ENCODE measurements at places on chromosomes 4 and X.

GRCh38 chr4:172857026-172857425 lies 311.6 kb upstream of the GALNT7 start:
- no peak for DNase-seq

GRCh38 chr4:16157609-16158503 lies 68.4 kb downstream of the TAPT1 start:
- DNase-seq, result no peak

GRCh38 chrX:107691024-107691448 lies 62.7 kb downstream of the PRPS1 start:
- DNase-seq, result no peak

DNA sequence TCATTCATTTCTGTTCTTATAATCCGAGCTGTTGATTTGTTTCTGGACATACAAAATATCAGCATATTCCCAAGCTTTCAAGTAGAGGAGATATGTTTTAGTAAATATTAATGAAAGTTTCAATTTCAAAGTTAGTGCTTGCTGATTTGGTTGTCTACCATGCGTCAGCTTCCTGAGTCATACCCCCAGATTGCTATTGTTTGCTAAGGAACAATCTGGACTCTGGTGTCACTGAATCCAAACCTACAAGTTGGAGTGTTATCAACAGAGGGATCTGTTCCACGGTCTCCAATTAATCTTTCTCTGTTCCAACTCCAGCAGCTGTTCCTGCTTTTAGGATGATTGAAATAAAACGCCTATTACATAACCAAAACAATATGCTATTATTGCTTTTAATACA lies 96.1 kb upstream of the FAM9A start:
- DNase-seq, result no peak

DNA sequence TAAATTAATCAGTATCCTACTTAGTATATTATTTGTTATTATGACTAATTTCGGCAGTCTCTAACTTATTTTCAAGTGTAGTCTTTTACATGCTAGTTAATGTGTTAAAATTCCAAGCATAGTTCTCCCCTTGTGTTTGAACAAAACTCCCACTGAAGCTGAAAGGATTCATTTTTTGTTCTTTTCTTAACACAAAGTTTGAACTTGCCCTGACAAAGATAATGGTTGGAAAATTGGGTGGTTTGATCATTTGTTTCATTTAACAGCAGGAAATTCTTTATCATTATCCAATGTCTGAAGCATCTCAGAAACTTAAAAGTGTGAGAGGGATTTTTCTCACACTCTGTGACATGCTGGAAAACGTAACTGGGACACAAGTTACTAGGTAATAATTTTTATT lies 36.0 kb downstream of the INTU start:
- DNase-seq, result no peak

DNA sequence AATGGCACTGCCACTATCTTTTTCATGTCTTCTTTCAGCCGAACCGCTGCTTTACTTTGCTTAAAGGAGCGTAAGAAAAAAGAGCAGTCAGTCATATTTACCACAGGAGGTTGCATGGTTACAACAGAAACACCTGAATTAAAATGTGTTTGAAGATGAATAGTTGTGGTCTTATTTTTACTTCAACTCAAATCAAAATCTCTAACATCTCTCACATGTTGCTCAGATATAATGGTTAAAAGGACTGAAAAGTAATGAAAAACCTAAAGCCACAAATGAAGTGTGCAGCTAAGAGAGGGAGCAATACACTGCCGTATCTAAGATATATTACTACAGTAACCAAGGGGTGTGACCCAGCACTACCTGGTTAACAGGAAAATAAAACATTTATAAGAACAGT lies 27.4 kb downstream of the FAM13A start:
- no peak for DNase-seq

DNA sequence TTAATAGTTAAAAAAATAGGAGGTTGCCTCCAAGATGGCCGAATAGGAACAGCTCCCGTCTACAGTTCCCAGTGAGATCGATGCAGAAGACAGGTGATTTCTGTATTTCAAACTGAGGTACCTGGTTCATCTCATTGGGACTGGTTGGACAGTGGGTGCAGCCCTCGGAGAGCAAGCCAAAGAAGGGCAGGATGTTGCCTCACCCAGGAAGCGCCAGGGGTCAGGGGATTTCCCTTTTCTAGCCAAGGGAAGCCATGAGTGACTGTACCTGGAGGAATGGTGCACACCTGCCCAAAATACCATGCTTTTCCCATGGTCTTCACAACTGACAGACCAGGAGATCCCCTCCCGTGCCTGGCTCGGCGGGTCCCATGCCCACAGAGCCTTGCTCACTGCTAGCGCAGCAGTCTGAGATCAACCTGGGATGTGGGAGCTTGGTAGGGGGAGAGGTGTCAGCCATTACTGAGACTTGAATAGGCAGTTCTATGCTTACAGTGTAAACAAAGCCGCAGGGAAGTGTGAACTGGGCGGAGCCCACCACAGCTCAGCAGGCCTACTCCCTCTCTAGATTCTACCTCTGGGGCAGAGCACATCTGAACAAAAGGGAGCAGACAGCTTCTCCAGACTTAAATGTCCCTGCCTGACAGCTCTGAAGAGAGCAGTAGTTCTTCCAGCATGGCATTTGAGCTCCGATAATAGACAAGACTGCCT lies 47.5 kb downstream of the PPA2 start:
- no peak for DNase-seq

DNA sequence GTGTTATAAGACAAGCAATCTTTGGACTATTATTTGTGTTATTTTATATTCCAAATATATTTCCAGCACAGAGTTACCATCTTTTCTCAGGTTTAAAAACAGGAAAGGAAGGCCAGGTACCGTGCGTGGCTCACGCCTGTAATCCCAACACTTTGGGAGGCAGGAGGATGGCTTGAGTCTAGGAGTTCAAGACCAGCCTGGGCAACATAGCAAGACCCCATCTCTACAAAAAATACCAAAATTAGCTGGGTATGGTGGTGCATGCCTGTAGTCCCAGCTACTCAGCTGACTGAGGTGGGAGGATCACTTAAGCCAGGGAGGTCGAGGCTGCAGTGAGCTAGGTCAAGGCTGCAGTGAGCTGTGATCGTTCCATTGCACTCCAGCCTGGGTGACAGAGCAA lies 140.0 kb downstream of the POLA1 start:
- no peak for DNase-seq

- no peak for DNase-seq
Observed at GRCh38 chr4:41399231-41399630, 138.7 kb upstream of the LIMCH1 start.

- DNase-seq, result no peak
Observed at GRCh38 chr4:99655308-99656081, 2.1 kb downstream of the C4orf54 start.

- no peak for DNase-seq
Observed at GRCh38 chr4:84877051-84877833, 89.2 kb downstream of the WDFY3 start.

GRCh38 chr4:132592340-132592739 lies 556.8 kb upstream of the PCDH10 start:
- no peak for DNase-seq

DNA sequence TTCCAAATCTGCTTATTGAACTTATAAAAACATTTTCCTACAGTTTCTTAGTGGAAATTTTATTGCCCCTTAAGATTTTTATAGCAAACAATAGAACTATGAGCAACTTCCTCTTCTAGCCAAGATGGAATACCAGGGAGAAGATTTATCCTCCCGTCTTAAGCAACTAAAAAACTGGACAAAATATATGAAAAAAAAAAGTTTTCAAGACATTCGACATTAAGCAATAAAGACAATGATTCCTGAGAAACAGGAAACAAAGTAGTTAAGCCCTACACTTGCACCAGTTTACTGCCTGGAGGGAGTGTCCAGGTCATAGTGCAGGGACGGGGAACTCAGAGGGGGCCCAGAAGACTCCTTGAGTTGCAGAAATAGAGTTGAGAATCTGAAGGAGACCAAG lies 516.1 kb upstream of the DIPK2B start:
- no peak for DNase-seq

GRCh38 chr4:139337612-139338011 lies 35.3 kb upstream of the NDUFC1 start:
- DNase-seq, result no peak

DNA sequence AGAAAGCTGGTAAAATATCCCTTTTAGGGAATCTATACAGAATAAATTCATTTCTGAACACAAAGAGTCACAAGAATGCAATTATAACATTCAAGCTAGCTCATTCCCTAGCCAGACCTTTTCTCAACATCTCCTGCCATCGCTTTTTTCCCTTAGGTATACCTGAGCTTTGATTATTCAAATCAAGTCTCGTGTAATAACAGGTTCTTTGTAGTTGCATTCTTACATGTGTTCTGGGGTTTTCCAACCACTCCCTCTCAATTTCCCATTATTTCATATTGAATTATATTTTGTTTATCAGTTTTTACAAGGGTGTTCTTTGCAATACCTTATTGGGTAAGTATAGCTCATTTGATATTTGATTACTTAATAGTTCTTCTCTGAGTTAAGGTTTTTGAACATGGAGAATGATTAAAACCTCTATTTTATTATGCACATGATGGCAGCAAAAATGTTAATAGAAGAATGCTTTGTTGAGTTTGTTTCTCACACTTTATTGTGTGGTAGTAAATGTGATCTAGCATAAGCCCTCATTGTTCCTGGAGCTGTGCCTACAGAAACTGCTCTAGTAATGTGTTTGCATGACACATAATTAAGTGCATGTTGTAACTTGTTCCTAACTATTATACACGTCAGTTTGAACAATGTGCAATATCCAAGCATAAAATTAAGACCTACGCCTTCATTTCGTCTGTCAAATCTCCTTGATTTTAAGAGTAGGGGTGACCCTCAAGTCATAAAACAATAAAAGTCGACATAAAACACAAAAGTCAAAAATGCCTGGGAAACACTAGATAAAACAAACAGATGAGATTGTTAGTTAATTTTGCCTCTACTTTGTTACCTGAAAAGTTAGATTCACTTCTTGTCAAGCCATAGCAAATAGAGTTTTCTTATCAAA lies 124.0 kb upstream of the POF1B start:
- DNase-seq, result no peak

- DNase-seq, result no peak
Observed at GRCh38 chr4:19227701-19228100, 1024.0 kb upstream of the SLIT2 start.

- DNase-seq, result peak; percentile 70
Observed at GRCh38 chrX:150508451-150509367, 59.7 kb upstream of the MTM1 start.

DNA sequence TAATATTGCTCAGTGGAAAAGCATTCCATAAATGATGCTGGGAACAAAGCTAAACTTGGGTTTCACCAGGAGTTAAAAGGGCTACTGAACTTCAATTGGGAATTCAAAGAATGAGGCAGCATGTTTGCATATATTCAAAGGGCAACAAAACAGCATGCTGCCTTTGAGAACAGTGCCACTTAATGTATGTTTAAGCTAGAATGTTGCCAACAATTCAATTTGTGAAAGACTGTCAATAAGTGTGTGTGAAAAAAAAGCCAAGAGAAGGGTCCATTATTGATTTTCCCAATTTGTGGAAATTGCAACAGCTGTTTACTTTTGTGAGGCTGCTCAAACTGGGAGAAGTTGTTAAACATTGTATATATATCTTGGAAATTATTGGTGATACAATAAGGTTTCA lies 701.9 kb upstream of the ACTRT1 start:
- no peak for DNase-seq

DNA sequence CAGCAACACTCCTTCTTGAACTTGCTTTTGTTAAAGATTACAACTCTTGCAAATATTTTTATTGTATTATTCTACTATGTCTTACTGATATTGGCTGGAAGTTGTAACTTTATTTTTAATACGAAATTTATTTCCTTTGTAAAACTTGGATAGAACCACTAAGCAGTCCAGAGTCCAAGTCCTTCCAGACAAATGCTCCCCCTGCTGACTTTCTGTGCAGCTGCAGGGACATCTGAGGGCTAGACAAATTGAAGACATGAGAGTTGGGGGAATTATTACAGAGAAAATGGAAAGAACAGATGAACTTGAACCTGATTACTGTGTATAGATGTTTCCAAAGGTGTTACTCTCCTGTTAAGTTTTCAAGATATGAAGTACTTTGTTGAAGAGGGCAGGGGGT lies 238.8 kb downstream of the GRIA3 start:
- DNase-seq, result no peak

DNA sequence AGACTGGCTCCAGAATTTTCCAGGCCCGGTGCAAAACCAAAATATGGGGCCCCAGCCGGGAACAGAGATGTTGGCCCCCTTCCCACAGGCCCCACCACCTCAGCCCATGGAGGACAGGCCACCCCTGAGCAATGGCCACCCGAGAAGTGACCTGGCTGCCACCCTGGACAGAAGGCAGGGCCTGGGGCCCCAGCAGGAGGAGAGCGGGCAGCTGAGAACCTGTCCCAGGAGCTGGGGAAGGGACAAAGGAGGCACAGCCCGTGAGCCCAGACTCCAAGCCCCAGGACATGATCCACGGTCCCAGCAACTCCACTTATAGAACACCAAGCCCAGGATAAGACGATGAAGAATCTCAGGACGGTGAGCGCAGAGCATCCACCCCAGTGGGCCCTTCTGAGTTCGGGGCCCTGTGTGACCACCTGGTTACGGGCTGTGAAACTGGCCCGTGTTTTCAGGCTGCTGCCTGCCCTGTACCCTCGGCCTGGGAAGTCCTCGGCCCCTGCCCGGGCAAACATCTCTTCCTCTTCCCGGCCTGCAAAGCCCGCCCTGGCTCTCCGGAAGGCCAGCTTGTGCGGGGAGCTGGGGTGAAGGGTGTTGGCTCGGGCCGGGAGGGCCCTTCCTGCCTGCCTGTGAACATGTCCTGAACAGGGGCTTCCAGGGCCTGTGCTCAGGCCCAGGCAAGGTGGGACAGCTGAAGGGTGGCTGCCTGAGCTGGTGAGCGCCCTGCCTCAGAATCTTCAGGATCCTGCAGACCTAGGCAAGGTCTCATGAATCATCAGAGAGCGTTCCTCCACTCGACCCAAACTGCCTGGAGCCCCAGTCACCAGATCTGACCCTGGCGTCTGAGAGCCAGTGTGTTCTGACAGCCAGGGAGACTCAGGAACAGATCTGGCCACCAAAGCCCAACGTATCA lies 47.0 kb upstream of the MAN2B2 start:
- DNase-seq, result no peak

- DNase-seq, result no peak
Observed at GRCh38 chrX:50381729-50382415, 88.8 kb downstream of the DGKK start.
